Activated T-helper 1 cell treated with Interleukin-2 at 50 U/mL for 16 hours (primary cell): ENCODE measurements at places on chromosomes 5 and 9.

- no peak for DNase-seq
These were observed 92.5 kb upstream of the DMRT1 start for GRCh38 chr9:748861-749497.

DNA sequence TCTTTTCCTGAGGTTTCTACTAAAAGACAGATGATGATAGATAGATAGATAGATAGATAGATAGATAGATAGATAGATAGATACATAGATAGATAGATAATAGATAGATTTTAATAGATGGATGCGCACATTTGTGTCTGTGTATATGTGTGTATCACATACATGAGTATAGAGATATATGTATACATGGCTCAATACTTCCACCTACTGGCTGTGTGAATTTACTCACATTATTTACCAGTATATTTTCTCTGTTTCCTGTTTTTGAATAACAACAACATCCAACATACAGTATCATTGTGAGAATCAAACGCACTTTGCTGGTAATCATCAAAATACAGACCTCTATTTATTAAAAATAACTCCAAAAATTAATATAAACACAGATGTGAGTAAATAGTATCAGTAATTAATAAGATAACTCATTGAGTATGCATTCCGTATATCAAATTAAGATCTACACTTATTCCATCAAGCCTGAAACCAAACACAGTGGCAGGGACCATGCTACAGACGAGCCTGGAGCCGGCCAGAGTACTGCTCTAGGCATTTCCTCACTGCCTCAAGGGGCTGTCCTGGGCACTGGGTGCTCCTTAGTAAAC lies 338.0 kb downstream of the SEMA5A start:
- no peak for DNase-seq

GRCh38 chr5:84274585-84275468 lies 109.9 kb downstream of the EDIL3 start:
- DNase-seq, result no peak

DNA sequence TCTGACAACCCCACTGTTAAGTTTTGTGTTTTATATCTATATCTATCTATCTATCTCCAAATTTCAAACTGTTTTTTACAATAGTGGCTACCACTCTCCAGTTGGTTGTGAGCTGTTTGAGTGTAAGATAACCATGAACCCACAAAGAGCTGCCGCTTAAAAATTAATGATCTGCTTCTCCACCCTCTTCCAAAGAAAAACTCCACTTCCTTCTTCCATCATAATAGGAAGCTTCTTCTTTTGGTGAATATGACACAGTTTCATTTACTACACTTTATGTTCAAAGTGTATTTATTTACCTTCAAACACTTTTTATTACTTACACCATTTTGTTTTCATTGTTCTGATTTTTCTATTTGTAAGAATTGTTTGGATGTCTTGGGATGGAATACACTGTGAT lies 37.9 kb downstream of the SPZ1 start:
- no peak for DNase-seq

GRCh38 chr9:89219637-89220036 lies 41.0 kb upstream of the SHC3 start:
- DNase-seq, result no peak

DNA sequence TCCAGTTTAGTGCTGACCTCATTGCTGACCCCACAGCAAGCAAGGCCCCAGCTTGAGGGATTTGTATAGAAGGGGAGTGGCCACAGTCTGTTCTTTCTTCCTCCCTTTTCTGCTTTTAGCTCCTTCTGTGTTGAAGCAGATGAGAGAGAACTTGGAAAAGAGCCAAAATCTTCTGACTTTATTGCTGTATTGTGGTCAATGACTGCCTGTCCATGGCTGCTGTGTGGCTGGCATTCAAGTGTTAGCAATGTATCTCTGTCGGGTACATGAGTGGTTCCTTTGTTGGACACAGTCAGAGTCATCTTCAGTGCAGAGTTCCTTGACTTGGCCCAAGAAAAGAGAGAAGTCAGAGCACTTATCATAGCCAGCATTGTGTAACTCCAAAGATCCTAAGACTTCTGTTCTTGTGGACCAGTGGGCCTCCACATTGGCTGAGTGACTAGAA lies 154.1 kb downstream of the LRRC70 start:
- DNase-seq, result no peak

DNA sequence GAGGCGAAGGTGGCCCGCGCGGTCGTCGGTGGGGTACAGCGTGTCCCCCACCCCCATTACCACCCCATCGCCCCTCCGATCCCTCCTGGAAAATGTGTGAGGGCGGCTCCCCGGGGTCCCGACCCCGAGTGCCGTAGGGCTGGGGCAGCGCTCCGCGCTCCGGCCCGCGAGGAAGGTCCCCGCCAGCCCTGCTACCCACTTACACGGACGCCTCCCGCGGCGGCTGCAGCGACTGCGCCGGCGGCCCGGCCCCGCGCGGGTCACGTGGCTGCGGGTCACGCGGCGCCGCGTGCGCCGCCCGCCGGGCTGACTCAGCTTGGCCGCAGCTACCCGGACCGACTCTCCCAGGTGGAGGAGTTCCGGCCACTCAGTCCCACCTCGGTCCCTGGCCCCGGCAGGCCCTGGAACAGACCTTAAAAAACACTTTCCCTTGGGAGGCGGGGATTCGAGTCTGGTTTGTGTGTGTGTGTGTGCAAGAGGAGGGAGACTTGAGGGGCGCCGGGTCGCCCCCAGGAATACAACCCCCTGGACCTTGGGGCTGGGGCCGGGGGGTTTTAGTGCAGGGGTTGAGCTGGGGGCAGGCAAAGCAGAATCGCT lies at the start of gene GNPDA1:
Gene GNPDA1 (minus strand): TSS at position 236 of the 597 bp plus-strand sequence. CDS start 992 bp downstream, outside the sequence.
- DNase-seq, result peak; percentile 62

DNA sequence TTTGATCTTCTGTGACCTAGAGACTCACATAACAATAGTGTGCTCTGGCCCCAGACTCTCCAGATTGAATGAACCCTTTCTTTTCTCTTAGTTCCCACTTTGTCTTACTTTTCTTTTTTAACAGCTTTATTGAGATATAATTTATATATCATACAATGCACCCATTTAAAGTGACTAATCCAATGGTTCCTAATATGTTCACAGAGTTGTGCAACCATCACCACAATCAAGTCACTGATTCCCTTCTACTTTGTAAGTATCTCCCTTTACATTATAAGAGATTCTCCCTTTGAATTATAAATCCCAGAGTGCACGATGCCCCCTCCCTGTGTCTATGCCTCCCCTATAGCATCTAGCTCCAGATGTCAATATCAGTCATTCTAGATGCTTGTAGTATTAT lies 172.4 kb downstream of the HINT1 start:
- DNase-seq, result no peak

DNA sequence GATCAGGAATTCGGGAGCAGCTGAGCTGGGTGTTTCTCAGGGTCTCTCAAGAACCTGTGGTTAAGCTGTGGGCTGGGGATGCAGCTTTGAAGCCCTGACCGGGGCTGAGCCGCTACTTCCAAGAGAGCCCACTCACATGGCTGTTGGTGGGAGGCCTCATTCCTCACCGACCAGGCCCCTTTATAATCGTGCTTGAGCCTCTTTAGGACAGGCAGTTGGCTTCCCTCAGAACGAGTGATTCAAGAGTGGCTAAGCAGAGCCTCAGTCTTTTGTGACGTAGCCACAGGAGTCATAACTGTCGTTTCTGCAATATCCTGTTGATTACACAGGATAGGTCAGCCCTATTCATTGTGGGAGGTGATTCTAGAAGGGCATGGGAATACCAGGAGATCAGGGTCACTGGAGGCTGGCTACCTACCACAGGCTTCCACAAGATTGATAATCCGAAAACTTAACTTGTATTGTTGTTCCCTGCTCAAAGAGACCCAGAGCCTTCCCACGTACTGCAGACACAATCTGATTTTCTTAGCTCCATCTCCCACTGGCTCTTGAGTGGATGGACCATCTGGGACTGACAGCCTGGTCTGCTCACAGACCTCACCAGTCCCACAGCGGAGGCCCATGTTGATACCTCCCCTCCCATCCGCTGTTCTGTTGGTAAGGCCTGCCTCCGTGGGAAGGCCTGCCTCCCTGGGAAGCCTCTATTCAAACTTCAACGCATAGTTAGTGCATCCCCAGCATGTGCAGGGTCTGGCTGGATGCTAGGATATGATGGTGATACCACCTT lies 3.0 kb upstream of the ERGIC1 start:
- no peak for DNase-seq

DNA sequence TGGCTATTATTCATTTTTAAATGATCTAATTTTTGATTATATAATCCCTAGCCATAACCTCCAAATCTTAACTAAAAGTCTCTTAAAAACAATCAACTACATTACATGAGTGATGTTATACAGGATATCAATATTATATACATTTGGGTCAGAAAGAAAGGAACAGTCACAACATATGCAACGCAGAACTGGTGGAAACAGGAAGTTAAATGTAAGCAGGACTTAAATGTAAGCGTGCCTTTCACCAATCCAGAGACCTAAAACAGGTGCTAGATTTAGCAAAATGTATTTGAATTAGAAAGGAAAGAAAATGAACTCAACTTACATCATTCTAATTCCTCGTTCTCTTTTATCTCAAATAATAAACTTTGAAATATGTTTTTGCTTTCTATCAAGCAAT lies 738.5 kb downstream of the PTPRD start:
- no peak for DNase-seq

- DNase-seq, result no peak
These were observed 75.6 kb upstream of the ZSWIM6 start for GRCh38 chr5:61256474-61256873.

DNA sequence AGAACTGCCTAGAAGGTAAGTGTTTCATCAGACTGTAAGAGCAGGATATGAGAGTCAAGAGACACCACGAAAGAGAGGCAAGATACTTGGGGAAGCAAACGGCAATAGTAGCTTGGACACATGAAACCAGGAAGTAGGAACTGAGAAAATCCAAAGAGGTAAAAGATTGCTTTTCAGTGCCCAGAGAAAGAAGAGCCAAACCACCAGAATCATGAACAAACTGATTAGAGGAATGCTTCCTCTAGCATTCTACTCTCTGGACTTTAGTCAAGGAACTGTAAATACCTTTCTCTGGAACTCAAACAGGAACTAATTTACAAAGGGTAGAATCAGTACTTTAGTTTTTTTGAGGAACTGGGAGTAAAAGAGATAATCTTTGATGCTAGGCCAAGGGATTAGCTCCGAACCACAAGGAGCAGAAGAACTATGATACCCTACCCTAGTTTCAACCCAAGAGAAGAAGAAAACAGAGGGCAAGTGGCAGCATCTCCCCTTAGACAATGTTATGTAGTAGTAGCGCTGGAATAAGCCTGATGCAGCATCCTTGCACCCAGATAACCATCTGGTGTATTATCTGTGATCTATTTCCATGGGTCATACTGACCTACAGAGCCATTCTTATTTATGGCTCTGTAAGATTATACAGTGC lies 41.3 kb downstream of the EFCAB9 start:
- no peak for DNase-seq

- DNase-seq, result no peak
These were observed 134.4 kb downstream of the PTTG1 start for GRCh38 chr5:160555971-160556631.

DNA sequence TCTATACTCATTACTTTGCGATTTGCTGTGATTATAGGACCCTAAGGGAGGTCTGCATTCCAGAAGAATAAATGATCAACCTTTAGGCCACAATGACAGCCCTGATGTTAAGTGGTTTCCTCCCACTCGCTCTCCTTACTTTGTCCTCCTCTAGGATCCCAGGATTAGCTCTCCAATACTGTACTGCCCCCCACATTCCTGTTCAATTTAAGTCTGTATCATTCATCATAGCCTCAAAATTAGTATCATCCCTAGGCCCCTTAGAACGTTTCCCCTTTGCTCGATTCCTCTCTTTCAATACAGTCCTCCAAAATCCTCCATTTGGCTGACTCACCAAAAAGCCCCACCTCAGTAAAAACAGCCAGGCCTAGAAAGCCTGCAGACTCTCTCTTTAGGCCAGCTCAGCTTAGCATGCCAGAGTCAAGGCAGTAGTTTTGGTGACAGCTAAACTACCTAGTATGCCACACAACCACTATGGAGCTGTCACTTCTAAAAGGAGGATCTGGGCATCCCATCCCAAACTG lies 24.4 kb downstream of the RNF145 start:
- DNase-seq, result no peak

DNA sequence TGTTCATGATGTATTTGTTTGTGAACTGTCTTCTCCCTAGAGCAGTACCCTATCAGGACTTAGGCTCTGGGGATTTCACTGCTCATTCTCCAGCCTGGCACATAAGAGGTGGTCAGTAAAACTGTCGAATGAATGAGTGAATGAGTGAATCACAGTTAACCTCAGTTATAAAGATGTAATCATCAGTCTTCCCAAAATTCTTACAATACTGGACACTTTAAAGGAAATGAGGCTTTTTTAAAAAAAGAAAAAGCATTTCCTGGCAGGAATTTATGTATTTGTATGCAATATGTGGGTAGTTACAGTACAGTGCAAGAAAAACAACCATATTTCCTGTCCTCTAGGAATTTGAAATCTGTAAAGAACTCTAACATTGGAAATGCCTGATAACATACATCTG lies 59.6 kb downstream of the RAI14 start:
- no peak for DNase-seq

DNA sequence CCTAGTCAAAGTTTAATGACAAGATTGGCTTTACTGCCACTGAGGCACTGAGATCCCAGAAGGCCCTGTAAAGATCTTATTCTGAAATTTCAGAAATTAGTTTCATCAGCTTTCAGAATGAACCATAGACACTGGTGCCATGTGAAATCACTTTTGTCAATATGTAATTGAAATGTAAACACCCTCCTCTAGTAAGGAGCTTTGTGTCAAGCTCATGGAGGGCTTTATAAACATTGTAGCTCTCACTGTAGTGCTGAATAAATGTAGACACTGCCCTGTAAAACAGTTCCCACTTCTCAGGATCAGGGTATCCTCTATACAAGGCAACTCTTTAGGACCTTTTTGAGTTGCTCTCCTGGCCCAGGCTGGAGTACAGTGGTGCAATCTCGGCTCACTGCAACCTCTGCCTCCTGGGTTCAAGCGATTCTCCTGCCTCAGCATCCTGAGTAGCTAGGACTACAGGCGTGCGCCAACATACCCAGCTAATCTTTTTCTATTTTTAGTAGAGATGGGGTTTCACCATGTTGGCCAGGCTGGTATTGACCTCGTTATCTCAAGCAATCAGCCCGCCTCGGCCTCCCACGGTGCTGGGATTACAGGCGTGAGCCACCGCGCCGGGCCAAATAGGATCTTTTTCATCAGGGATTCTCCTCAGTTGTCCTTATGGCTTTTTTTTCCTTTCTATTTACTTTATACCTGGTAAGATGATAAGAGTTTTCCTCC lies 1823.9 kb upstream of the CDH9 start:
- DNase-seq, result no peak

- no peak for DNase-seq
These were observed 29.5 kb downstream of the RAI14 start for GRCh38 chr5:34685485-34686165.

GRCh38 chr5:84362061-84362720 lies 22.5 kb downstream of the EDIL3 start:
- no peak for DNase-seq
